NCI-H510A (cell line): ENCODE measurements at places on chromosomes 3 and 15.
A peak's percentile ranks its signal among the peaks of the same experiment; 100 is the strongest.

- peak; percentile 60 for DNase-seq
Observed at GRCh38 chr15:75455982-75456531, 4.6 kb upstream of the SIN3A start.

- no peak for DNase-seq
Observed at GRCh38 chr15:90344662-90345061, 7.4 kb upstream of the ZNF774 start.

- DNase-seq, result no peak
Observed at GRCh38 chr3:129878355-129878754, 15.2 kb downstream of the TMCC1 start.

- DNase-seq, result no peak
Observed at GRCh38 chr3:36662626-36663025, 101.7 kb downstream of the DCLK3 start.
